ENCODE measurements at places on chromosomes 1 and 21.

DNA sequence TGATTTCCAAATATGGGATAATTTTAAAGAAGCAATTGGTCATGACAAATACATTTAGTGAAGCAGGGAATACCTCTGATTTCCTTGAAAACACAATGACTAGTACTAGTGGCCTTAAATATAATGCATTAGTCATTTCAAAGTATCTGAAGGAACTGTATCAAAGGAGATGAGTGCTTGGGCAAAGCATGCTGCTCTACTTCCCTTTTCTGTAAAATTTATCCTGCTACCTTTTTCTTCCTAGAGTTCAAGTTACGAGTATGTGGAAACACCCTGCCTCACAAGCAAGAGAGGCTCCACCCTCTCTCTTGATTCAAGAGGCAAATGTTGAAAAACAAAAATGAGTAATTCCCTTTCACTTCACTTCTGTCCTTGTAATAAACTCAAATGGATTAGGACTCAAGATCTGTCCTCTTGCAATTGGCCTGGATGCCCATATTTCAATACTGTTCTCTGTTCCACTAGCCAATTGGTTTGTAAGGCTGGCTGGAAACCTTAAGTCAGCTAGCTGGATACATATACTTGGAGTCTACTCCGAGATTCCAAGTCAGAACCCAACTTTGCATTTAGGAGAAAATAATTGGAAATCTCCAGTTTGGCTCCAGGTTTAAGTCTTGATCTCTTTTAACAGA lies 92.5 kb downstream of the CDC42BPA start:
- DNase-seq, result no peak

- no peak for DNase-seq
Observed at GRCh38 chr1:53285969-53286760, 41.7 kb downstream of the LRP8 start.

- no peak for DNase-seq
Observed at GRCh38 chr21:26719750-26720149, 125.5 kb downstream of the ADAMTS1 start.

- no peak for DNase-seq
Observed at GRCh38 chr1:194174528-194174927, 988.1 kb upstream of the B3GALT2 start.

- DNase-seq, result no peak
Observed at GRCh38 chr1:192564099-192564498, 11.5 kb upstream of the RGS1 start.

All from stimulated activated CD8-positive, alpha-beta memory T cell treated with anti-CD3 and anti-CD28 coated beads, Interleukin-15, amount 100 ng/mL, for 4 hours (primary cell).